ENCODE measurements at places on chromosomes 5 and 9.

- DNase-seq, result no peak
Observed at GRCh38 chr5:10652606-10653005, 88.7 kb downstream of the ANKRD33B start.

DNA sequence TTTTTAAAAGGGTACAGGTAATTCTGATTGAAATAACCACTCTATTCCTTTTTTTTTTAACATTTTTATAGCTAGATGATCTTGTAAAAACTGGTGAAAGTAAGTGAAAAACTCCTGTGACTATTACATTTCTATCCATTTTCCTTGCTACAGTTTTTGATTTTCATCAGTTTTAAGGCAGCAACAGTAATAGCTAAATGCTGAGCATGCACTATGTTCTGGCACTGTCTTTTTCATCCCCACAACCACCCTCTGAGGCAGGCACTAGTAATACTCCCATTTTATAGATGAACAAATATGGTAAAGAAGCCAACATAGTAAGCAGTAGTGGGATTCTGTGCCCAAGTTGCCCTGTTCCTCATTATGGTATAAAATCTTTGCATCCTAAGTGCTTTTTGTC lies 113.0 kb upstream of the IL7R start:
- DNase-seq, result no peak

DNA sequence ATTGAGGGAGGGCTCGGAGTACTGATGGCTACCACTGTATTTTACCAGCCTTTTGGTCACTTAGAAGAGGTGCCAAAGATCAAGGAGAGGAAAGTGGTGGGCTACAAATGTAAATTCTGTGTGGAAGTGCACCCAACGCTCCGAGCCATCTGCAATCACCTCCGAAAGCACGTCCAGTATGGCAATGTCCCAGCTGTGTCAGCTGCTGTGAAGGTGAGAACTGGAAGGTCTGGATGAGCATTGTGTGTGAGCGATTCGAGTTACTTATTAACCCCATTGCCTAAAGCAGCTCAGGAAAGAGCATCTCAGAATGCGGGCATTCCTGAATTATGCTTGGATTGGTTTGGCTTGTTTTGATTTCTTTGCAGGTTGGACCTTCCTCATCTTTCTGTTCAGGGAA lies 67.5 kb downstream of the ZNF462 start:
- DNase-seq, result no peak

DNA sequence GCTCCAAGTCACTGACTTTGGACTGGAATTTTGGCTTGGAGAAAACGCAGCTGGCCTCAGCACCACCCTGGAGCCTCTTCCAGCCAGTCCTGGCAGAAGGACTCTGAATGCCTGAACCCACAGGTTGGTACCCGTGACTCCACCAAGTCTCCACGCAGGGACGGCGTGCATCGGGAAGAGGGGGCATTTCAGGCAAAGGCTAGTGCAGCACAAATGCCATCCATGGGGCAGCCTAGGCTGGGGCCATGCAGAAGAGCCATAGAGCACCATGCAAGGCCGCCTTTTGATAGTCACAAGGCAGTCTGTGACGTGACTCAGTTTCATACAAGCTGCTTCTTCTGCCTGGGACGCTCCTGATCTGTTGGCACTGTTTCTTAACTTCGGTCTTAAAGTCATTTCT lies 28.0 kb downstream of the GDNF start:
- no peak for DNase-seq

DNA sequence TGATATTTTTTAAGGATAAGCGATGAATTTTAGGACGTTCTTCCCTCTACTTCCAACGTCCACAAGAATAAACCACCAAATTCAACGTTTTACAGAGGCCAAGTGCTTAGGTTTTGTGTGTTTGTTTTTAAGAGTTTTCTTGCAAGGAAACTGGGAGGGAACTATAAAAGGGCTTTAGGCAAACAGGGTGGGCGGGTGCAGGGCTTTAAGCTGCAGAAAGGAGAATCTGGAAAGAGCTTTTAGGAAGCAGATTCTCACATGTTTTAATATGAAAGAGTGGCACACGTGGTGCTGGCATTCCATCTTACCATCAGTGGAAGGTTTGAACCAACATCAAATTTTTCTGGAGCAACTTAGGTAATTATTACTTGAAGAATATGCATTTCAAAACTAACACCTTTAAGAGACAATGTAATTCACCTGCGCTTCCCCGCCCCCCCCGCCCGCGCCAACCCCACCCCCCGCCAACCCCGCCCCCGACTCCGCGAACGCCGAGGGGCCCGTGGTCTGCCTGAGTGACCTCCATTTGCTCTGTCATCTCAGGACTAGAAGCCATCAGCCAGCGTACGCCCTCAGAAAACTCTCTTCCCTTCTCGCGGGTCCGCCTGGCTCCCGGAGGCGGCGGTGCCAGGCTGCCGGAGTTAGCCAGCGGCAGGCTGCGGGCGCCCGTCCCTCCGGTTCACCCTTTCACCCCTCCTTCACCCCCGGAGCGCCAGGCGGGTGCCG lies 911 bp upstream of the PIK3R1 start:
- no peak for DNase-seq

GRCh38 chr9:86046071-86046636 lies 53.2 kb downstream of the GOLM1 start:
- DNase-seq, result no peak

DNA sequence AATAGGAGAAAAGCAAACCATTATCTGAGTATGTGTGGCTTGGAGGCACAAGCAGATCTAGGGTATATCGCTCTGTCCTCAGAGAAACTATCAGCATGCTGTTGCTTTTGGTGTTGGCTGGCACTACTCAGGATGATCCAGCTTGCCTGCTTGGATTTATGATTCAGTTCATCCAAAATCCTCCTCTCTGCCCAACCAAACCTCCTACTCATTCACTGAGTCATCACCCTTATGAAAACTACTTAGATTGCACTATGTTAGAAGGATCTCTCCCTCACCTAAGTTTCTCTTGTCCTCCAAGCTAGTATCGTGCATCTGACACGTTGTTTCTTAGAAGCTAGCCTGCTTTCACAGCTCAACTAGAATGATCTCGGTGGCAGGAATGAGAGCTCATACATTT lies 14.2 kb upstream of the ZBED3 start:
- DNase-seq, result no peak

DNA sequence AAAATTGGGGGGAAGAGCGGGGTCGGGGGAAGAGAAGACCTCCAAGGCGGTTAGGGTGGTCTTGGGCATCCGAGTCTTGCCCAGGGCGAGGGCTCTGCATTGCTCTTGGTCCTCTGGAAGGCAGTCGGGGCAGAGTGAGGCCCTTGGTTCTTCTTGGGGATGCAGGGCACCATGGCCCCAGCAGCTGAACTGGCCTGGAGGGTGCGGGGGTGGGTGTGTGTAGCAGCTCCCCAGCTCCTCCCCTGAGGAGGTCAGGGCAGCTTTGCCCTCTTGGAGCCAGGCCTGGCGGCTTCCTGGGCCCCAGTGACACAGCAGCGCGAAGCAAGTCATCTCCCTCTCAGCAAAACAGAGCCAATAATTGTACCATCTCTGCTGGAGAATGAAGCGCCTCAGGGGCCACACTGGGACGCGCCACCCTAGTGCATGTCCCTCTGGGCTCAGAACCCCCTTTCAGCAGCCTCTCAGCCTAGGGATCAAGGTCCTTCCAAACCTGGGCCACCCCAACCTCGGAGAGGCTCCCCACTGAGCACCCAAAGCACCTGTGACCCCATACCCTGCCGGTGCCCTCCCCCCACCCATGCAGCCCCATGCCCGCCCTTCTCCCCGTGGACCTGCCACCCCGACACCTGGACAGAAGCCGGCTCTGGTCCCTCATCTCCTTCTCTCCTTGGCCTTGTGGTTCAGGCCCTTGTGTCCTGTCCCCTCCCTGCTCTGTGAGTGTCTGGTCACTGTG lies 10.4 kb upstream of the RXRA start:
- DNase-seq, result no peak

GRCh38 chr5:40027400-40027799 lies 602.6 kb upstream of the DAB2 start:
- no peak for DNase-seq

GRCh38 chr9:105330755-105331154 lies 86.3 kb downstream of the SLC44A1 start:
- DNase-seq, result no peak

- no peak for DNase-seq
Observed at GRCh38 chr9:98323051-98323830, 67.8 kb upstream of the TBC1D2 start.

- DNase-seq, result no peak
Observed at GRCh38 chr9:107446491-107446890, 43.1 kb downstream of the KLF4 start.

- no peak for DNase-seq
Observed at GRCh38 chr5:172315587-172316493, 32.3 kb upstream of the UBTD2 start.

DNA sequence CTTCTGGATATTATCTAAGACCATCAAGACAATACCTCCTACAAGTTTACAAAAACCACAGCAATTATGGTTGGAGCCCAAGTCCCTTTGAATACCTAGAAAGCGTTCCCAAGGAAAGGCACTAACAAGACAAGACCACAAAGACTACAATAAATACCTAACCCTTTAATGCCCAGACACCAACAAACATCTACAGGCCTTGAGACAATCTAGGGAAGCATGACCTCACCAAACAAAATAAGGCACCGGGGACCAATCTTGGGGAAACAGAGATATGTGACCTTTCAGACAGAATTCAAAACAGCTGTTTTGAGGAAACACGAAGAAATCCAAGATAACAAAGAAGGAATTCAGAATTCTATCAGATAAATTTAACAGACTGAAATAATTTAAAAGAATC lies 37.8 kb downstream of the OXCT1 start:
- DNase-seq, result no peak

DNA sequence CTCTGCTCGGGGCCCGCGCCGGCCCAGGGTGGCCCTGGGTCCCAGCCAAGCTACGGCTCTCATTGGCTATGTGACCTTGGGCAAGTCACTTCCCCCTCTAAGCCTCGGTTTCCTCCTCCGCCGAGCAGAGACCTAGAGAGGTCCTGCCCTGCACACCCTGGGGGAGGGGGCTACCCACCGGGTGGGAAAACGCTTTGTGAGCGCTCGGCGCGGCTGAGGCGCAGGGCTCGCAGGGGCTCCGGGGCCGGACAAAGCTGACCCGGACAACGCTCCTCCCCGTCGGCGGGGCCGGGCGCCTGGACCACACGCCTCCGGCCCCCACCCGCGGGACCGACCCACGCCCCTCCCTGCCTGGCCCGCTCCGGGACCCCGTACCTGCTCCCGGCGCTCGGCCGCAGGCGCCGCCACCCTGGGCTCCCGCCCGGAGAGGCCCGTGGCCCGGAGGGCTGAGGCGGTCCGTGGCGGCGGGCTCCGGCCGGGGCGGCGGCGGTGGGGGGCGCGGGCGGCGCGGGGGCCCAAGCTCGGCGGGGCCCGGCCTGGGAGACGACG lies 85.7 kb upstream of the MELK start:
- DNase-seq, result no peak

DNA sequence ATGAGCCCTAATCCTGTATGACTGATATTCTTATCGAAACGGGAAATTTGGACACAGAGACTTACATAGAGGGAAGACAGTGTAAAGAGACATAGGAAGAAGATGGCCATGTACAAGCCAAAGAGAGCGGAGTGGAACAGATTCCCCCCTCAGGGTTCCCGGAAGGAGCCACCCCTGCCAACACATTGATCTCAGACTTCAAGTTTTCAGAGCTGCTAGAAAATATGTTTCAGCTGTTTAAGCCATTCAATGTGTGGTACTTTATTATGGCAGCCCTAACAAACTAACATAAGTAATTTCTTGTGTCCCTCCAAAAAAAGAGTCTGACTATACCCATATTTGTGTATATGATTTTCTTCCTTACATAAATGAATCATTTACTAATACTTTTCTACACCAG lies 128.0 kb upstream of the STC2 start:
- DNase-seq, result no peak

GRCh38 chr5:55108661-55109060 lies 6.2 kb downstream of the GZMA start:
- no peak for DNase-seq

DNA sequence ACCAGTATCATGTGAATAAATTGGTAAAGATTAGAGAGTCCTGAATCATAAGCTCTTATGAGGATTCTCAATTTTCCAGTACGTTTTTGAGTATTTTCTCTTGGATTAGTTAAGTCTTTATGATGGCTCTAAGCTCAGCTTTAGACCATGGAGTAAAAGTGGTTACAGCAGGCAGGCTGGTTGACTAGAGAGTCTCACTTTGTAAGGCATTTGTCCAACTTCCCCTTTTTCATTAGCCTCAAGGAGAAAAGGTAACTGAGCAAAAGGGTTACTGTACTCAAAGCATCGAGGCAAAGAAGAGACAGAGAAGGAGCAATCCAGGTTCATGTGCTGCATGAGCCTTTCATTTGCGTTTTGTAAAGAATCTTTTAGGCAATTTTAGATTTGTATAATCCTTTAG lies 8.5 kb downstream of the NOP16 start:
- no peak for DNase-seq

- no peak for DNase-seq
Observed at GRCh38 chr5:45694255-45694814, 1.8 kb downstream of the HCN1 start.

DNA sequence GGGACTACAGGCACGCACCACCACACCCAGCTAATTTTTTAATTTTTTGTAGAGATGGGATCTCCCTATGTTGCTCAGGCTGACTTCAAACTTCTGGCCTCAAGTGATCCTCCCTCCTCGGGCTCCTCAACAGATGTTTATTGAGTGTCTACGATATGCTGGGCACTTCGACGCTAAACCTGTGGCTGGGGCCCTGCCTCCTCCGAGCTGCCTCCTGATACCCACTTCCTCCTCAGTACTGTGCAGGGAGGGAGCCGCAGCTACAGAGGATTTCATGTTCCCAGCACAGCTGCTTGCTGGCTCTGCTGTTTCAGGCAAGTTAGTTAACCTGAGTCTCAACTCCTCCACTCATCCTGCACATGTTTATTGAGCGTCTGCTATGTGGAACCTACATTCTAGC lies 9.6 kb downstream of the AIF1L start:
- DNase-seq, result no peak

DNA sequence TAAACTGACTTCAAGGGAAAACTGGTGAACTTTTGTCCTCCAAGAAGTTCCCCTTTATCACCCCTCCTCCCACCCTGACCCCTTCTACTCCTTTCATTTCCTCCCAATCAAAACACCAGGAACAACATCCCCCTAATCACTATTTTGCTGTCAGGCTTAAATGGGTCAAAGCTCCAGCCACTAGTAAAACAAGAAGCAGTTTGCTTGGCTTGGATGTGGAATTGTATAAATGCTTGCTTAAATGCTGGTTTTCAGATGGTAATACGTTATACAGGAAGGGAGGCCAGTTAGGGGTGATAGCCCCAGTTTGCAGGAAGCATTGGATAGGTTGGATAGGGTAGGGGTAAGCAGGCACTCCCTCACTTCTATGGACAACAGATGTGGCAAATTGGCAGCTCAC lies 473.6 kb downstream of the AGTPBP1 start:
- DNase-seq, result no peak

DNA sequence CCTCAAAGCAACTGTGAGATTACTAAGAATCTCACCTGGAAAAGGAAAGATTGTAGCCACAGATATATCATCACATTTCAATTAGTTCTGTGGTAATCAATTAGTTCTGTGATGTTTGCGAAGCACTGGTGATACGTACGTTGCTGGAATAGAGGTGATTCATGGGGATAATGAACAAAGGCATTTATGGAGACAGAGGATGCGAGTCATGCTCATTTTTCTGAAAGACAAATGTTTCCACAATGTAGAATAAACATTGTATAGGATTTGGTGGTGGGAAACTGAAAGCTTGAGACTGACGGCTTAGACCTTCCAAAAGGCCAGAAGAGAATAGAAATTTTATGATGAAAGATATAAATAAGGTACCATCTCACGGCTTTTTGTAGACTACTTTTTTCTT lies 507.3 kb upstream of the TYRP1 start:
- no peak for DNase-seq

Measured in cortex of kidney (tissue), 1 donor.